ENCODE measurements at places on chromosomes 1 and 21.

- DNase-seq = no peak
Observed at GRCh38 chr1:211013346-211014240, 120.4 kb downstream of the KCNH1 start.

DNA sequence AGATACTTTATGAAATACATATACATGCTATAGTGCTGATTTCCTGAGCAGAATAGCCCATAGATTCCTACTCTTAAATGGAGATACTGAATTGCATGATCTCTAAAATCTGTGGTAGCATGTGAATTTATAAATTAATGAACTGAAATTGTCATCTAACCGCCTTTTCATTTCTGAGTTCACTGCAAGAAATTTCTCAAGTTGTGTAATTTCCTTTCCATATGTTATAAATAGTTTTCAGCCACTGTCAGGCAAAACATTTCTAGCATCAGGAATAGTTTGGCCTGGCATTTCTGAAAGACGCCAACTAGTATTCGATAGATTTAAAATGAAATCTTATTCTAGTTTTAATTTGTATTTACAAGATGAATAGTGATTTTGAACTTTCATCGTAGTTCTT lies 310.1 kb downstream of the USH2A start:
- DNase-seq = no peak

GRCh38 chr1:234620272-234621126 lies 10.5 kb upstream of the IRF2BP2 start:
- no peak for DNase-seq

DNA sequence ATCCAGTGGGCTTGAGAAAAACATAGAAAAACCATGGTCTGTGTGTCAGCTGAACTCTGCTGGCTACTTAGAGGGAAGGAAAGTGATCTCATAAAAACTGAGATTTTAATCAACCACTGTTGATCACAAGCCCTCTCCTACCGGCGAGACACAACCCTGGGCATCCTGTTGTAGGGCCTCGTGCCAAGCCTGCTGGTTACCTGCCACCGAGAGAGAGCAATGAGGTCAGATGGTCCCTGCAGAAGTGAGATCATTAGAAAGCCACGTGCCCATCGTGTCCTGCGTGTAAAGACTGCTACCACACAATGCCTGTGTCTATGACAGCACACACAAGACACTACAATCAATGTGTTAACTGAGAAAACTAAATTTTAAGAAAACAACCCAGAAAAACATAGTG lies 41.7 kb upstream of the GPR153 start:
- no peak for DNase-seq

- DNase-seq = no peak
Observed at GRCh38 chr1:84271441-84272151, 29.9 kb upstream of the SAMD13 start.

GRCh38 chr1:77655431-77655974 lies 27.0 kb downstream of the ZZZ3 start:
- DNase-seq = no peak

DNA sequence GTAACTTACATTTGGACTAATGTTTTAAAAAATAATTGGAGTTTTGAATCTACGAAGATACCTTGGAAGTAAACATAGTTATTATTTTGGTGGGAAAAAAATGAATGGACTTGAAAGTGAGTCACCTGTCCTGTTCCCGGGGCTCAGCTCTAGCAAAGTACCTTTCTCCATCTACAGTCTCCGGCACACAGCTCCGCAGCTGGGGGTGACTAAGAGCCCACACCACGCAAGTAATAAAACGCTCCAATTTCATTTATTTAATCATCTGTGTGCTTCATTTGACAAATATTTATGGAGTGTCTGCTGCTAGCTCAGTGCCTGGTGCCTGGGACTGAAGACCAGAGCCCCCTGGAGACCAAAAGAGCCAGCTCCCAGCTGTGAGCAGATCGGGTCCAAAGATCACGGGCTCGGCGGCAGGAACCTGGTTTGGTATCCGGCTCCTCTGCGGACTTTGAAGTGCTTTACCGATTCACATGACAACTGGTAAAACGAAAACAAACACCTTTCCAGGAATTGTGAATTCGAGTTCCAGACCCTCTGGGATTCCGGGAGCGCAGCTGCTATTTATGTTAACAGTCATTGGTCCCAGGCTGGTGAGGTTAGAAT lies 1.7 kb upstream of the RIPK4 start:
- DNase-seq = no peak

- no peak for DNase-seq
Observed at GRCh38 chr1:95369985-95370690, 136.1 kb downstream of the RWDD3 start.

GRCh38 chr1:115506924-115507589 lies 134.7 kb upstream of the VANGL1 start:
- no peak for DNase-seq

DNA sequence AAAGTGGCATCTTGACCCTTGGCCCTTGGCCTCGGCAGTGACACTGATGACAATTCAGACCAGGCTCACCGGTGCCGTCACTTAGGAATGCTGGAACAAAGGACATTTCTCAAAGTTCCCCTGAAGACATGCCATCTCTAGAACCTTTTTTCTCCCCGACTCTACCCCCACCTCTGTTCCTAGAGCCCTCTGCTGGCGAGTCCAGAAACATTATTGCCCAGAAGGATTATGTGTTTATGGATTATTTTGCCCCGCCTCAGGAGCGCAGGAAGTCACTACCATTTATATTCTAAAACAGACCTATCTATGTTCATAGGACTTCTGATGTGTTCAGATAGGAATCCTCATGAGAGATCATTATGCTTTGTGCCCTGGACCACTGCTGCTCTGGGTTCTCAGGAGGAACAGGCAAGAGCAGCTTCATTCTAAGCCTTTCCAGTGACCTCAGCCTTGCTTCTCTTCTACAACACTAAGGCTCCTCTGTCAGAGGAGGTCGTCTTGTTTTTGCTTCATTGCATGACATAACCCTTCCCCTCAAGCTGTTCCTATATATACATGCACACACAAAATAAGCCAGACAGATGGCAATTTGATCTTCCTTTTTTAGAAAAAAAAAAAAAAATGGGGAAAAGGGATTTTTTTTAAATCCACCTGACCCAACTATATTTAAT lies 12.4 kb upstream of the SHISA4 start:
- no peak for DNase-seq

GRCh38 chr1:247110627-247111258 lies 6.6 kb upstream of the ZNF669 start:
- DNase-seq = no peak

GRCh38 chr1:1206376-1206965 lies at the start of gene TNFRSF18:
TNFRSF18 (minus strand) TSS chr1:1206592; CDS start chr1:1206571, 21 bp downstream.
- no peak for DNase-seq

- DNase-seq = no peak
Observed at GRCh38 chr1:225567789-225568188, 85.1 kb downstream of the ENAH start.

DNA sequence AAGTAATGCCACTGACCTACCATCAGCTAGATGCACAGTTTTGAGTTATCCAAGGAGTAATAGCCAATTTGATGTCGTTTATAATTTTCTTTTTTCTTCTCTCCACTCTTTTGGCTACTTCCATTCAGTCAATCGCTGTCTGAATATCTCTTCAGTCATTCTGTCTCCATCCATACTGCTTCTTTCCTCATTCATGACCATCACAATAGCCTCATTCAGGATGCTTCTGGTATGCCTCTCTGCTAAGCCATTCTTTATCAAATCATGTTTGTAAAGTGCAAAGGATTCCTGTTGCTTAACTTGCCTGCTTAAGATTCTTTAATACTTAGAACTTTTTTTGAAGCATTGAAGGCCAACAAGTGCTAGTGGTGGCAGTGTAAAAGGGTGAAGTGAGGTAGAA lies 20.2 kb downstream of the TYW3 start:
- no peak for DNase-seq

DNA sequence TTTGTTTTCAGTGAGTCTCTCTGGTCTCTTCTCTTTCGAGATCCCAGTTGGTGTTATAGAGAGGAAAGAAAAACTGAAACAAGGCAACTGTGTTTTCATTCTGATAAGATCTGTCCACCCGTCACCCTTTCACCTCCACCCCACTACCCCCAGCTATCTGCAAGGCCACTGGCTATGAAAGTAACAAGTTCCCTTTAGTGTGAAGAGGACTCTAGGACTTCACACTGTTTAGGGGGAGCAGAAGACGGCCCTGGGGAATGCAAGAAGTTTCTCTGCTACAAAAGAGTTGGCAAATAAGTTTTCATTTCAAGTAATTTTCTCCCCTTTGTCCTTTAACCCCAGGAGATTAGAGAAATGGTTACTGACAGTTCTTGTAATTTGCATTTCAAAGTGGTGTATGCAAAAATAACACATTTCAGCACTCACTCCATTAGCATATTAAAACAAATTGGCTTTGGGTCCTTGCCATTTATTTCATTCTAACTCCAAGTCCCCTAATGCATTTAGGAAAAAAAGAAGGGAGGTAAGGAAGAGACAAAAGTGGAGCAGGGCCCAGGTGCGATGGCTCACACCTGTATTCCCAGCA lies 79.6 kb upstream of the PPM1J start:
- no peak for DNase-seq

GRCh38 chr1:26580116-26580515 lies 50.6 kb downstream of the RPS6KA1 start:
- DNase-seq = no peak

- DNase-seq = no peak
Observed at GRCh38 chr21:15749861-15750159, 20.0 kb downstream of the USP25 start.

DNA sequence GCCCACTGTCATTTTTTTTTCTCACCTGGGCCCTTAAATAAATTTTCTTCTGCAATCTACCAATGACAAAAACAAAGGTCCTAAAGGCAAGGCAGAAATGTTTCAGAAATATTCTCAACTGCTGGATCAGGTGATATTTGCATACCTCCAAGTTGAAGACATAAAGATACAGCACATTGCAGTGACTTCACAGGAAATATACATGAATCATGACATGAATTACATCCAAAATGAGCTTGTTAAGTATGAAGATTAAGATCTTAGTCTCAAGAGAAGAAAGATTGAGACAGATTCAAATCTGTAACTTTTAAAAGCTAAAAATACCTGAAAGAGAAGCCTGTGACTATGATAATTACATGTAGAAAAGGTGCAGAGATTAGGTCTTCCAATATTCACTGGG lies 207.8 kb downstream of the SIPA1L2 start:
- DNase-seq = no peak

DNA sequence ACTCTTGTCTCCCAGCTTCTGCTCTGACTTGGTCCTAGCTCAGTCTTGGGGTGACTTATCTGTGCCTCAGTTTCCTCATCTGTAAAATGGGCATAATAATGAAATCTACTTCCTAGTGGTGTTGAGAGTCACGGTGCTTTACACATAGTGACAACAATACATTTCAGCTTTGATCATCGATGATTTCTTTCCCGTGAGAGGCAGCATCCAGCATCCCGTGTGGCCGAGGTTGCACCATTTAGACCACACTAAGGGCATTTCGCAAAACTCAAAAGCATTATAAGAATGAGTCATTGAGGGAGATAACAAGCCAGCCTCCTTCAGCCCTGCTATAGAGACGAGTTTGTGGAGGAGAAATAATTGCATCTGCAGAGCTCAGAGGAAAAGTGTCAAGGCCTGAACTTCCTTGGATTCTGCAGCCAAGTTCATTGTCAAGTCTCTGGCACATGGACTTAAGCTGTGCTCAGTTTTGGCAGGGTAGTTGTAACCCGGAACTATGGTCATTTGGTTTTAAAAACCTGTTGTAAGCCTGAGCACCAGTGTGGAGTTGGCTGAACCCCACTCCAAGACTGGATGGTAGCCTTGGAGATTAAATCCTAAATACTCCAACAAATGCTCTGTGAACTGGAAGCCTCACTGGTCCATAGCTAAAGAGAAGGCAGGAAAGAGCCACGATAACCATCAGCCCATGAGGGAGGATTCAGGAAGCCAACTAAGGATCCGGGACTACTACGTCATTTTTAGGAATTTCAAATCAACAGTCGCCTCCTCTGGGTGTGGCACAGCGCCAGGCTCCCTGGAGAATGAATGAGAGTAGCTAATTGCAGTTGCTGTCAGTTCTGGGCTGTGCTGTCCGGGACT lies 64.2 kb downstream of the TCP10L start:
- DNase-seq = no peak

GRCh38 chr1:12644829-12645228 lies 944 bp downstream of the AADACL4 start:
- DNase-seq = no peak

DNA sequence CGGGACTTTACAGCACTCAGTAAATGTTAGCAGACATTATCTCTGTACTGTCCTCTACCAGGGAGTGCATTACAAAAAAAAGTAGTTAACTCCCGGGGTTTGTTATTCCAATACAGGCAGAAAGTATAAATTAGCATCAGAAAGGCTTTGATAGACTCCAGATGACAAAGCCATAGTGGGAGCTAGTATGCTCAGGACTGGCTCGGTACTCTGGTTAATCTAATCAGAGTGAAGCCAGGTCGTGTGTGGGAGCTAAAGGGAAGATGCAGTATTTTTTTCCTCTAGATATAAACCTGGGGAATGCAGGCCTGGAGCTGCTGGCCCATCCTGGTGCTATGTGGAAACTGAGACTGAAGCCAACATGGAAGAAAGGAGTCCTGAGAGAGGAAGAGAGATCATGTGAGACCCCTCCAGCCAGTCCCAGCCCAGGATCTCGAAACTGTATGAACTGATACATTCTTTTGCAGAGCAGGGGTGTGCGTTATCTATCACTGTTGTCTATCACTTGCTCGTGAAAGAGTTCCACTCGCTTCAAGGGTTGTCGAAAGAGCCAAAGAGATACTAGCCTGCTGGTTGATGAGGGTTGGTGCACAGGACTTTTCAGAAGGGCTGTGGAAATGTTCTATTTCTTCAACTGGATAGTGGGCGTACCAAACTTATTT lies 125.8 kb downstream of the PLPP3 start:
- no peak for DNase-seq

GRCh38 chr1:216502528-216503162 lies 79.4 kb upstream of the USH2A start:
- DNase-seq = no peak

- DNase-seq = no peak
Observed at GRCh38 chr21:41600961-41601572, 93.1 kb upstream of the TMPRSS2 start.

- no peak for DNase-seq
Observed at GRCh38 chr1:238336531-238336930, 445.8 kb upstream of the ZP4 start.

- DNase-seq = no peak
Observed at GRCh38 chr1:21625390-21626190, 43.6 kb downstream of the RAP1GAP start.

DNA sequence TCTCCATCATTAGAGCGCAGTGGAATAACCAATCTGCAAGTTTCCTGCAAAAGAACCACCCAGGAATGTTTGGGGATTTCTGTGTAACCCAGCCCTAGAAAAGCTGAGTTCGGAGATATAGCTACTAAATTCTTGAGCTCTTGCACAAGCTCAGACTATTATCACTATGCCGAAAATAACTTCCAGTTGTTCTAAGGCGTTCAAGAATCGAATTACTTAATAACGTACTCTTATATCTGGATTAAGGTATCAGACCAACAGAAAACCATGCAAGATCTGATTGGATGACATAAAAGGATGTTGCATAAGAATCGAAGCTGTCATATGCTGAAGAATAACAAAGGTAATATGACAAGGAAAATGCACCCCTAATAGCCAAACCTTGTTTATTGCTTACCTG lies 7.5 kb upstream of the LAMC2 start:
- no peak for DNase-seq

GRCh38 chr1:9435153-9435636 lies 104.1 kb upstream of the SLC25A33 start:
- DNase-seq = no peak

Measured in GM12892 (cell line).